ENCODE measurements at places on chromosomes 12 and 14.

- no peak for DNase-seq
These were observed 194.3 kb downstream of the RGS6 start for GRCh38 chr14:72126561-72126960.

- no peak for DNase-seq
These were observed 14.2 kb upstream of the NEK9 start for GRCh38 chr14:75141062-75141461.

GRCh38 chr12:111596985-111597830, 1.9 kb downstream of the ATXN2 start:
- peak; percentile 27 for DNase-seq

DNA sequence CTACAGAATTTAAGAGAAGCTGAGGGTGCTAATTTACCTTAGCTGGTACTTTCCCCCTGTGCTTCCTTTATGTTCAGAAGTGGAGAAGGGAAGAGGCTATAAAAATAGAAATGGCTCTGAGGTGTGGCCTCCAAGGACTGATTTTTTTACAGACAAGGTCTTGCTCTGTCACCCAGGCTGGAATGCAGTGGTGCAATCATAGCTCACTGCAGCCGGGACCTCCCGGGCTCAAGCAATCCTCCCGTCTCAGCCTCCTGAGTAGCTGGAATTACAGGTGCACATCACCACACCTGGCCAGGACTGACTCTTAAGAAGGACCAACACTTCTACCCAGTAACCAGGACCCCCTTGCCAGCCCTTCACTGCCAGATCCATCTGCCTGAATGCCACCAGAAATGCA, 23.9 kb upstream of the NAP1L1 start:
- DNase-seq = no peak

Measured in activated naive CD4-positive, alpha-beta T cell treated with Interleukin-2 at 50 U/mL for 16 hours (primary cell).